ENCODE measurements at places on chromosomes 1 and 21.
A peak's percentile ranks its signal among the peaks of the same experiment; 100 is the strongest.

DNA sequence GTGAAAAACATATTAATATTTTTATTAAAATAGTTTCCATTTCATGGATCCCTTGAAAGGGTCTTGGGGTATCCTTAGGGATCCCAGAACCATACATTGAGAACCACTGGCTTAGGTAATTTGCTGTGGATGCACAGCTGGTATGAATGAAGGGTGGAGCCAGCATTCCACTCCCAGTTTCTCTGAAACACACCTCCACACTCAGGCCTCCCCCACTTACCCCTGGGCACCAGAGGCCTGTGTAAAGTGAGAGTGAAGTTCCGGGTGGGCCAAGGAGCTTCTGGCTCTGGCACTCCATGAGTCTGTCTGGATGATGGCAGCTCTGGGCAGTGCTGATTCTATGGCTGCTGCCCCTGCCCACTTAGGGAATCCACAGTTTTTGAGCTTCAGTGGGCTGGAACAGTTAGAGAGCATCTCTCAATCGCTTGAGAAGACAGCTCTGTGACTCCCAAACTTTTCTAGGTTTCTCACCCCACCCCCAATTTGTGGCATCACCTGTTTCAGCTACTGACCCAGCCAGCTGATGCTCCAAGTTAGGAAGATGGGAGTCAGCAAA is 57.8 kb upstream of the CD1D start:
- DNase-seq: no peak

DNA sequence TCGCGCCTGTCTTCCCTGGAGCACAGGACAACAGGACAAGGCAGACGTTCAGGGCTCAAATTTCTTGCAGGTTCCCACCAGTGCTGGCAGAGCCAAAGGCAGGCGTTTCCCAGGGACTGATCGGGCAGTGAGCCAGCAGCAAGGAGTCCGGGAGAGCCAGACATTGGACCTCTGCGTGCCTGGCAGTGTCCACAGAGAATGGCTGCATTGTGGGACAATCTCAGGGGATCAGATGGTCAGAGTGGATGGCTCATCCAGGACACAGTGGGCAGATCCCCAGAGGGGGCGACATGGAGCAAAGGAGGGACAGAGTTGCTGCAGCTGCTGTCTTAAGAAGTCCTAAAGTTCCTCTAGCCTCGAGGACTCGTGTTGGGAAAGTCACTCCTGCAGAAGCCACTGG is 4.6 kb downstream of the TMEM63A start:
- DNase-seq: peak; percentile 17

DNA sequence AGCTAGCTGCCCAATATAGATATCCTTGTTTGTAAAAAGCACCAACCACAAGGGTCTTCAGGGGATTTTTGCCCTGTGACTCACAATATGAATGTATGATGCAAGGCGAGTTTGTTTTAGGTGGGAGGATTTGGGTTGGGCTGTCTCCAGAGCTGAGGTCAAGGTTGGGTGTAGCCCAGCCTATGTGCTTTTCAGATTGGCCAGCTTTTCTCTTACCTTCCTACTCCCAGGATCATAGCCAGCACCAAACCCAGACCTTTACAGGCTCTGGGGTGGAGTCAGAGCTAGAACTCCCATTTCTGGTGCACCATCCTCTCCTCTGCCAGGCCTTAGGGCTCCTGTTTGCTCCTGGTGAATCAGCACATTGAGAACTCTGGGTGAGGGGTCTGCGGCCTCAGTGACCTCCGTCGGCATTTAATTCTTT is 55.6 kb upstream of the GCLM start:
- DNase-seq: peak; percentile 63

DNA sequence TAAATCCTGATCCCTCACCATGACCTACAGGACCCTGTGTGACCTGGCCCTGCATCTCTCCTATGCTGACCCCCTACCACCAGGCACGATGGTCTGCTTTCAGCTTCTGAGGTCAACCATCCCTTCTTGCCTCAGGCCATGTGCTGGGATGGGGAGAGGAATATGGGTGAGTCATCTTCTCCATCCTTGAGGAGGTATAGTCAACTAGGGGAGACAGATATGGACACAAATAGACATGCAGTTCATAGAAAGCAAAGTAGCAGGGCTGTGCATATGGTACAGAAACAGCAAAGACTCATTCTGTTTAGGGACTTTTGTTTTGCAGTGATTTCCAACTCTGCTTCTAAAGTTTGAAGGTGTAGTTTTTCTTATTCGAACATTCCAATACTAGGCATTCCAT is 250.8 kb upstream of the FGGY start:
- DNase-seq: peak; percentile 61

DNA sequence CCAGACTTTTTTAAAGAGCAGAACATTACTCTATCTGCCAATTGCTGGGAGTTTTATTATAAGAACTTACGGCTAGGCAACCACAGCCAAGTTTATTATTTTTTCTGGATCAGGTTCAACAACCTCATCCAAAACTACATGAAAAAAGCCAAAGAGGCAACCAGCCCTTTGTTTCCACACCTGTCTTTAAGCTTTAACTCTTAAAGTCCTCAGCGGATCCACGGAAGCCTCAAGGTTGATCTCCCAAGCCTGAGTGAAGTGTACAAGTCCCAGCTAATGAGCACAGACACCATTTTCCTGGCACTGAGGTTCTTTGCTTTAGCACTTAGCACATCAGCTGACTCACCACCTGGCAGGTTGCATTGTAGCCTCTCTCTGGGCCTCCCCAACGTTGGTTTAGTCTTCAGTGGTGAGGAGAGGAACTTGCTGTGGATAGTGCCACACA is 143.1 kb downstream of the TGFBR3 start:
- no peak for DNase-seq

DNA sequence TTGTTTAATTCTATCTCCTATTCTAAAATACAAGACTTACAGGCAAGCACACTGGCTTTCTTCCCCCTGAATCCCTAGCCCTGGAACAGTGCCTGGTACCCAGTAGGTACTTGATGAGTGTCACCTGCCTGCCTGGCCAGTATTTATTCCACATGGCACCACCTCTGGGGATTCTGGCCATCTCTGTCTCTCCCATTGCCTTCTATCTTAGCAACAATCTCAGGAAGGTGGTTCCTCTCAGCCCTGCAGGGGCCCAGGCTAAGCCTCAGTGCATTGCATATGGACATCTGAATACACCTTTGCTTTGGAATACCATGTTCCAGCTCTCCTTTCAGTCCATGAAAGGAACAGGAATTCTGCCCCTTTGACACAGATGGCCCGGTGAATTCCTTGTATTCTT is 81.0 kb downstream of the HIVEP3 start:
- DNase-seq: no peak
